ENCODE measurements at places on chromosomes 5 and 9.

DNA sequence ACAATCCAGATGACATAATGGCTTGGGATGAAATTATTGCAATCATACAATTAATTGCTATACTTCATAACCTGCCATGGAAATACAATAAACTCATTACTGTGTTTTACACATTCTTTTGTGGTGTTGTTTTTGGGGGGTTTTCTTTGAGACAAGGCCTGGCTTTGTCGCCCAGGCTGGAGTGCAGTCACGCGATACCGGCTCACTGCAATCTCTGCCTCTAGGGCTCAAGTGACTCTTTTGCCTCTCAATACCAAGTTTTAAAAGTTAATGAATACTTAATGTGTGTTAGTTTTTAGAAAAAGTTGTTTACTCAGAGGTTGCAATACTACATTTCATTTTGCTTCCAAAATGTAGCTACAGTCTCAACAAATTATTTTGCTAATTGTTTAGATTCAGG lies 598.4 kb downstream of the CHSY3 start:
- no peak for DNase-seq

GRCh38 chr5:154732212-154732611 lies 23.0 kb upstream of the LARP1 start:
- DNase-seq, result no peak

DNA sequence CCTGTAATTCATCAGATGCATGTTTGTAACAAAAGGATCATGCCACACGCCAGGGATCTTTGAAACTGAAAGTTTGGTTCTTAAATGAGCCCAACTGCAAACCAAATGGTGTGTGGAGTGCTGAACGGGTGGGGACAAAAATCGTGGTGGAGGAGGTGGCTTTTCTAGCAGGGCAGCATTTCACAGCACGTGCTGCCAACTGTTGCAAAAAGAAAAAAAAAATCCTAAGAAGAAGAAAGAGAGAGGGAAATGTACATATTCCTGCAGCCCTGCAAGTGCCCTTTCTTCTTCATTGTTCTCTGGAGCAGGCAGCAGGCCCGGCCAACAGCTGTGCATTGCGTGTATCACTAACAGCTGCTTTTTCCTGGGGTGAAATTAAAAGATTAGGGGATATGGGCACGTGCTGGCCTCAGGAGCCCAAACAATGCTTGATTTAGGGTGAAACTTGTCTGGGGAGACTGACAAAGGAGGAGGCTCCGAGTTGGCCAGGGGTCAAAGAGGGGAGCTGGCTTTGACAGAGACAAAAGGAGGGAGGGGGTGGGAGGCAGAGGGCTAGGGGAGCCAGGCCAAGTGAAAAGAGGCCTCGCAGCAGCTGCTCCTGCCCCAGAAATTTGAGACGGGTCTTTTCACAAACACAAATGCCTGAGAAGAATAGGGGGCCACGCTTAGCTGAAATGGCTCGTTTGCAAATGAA lies 73.0 kb downstream of the GADD45G start:
- DNase-seq, result no peak

GRCh38 chr5:35853631-35854030 lies 3.1 kb upstream of the IL7R start:
- DNase-seq, result no peak

DNA sequence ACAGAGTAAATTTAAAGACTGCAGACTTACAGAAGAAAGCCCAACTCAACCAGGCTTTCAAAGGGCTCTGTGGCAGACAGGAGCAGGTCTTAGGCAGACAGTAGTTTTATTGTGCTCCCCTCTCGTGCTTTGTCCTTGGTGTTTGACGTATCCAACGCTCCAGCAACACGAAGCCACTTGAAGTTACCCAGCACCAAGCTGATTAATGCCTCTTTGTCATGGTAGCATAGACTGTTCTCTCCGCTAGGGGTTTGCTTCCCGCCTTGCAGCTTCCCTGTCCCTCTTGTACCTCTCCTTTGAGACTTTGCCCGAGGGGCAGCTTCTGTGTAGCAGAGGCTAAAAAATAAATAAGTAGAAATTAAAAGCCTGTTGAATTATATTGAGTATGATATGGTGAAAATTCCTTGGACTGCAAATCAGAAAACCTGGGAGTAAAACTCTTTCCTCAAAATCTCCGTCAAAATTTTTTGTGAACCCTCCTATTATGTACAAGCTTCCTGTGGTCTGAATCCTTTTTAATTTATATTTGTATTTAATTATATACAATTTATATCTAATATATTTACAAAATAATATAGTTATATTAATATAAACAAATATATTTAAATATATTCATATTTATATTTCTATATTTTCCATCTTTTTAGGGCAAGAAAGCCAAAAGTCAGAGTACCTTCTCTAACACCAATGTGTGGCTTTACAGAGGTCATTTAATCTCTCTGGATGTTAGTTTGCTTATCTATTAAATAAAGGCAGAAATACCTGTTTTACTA lies 405.4 kb downstream of the DMAC1 start:
- peak; percentile 8 for DNase-seq

DNA sequence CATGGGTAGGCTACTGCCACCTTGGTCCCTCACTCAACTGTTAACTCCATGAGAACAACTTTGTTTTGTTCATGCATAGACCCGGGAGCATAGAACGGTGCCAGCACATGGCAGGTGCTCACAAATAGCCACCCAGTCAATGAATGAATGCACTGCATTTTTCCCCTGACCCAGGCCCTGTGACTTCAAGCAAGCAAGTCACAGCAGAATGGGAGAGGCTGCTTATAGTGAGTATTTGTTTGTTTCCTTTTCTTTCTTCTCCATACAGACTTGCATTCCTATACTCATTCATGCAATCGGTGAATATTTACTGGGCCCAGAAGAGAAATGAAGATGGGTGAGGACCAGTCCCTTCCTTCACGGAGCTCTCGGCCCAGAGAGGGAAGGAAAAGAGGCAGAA lies 62.0 kb downstream of the SHB start:
- DNase-seq, result no peak

DNA sequence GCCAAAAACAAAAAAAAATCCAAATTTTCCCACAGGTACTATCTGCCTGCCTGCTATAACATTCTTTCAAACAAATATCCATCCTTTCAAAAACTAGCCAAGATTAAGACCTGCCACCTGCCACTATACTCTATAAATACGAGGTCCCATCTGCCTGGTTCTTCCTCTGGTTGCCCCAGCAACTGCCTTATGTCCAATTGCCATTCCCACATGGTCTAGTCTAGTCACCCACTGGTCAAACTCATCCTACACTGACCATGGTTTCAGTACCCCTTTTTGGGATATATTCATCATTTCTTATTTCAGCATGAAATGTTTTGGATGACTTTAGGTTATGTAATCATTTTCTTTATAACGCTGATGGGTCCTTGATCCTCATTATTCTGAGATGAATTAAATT lies 95.1 kb upstream of the CCNG1 start:
- DNase-seq, result no peak

DNA sequence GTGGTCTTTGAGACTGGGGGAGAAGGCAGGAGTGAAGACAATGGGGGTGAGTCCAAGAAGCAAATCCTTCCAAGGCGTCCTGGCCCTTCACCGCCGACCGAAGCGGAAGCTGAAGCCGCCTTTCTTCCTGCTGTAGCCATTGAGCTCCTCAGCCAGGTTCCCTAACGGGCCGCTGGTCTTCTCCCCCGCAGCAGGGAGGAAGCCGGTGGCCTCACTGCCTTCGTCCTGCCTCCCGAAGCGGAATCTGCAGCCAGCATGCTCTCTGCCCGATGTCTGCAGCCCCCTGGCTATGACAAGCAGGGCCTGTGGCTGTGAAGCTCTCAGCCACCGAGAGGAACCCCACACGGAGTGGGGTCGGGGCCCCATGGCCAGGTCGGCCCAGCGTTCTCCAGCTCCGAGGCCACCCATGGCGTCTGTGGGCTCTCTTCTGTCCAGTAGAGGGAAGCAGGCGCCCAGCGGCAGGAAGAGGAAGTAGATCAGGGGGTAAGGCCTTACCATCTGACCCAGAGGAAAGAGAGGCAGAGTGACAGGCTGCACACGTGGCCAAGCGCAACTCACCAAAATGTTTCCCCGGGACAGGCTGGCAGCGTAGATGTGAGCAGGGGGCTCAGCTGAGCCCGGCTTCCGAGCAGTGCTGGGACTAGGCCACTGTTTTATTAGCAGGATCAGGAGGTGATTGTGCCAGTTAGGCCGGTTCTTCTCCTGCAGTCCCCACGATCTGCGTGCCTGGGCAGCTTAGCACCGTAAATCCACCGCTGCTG lies 3.1 kb downstream of the QRFP start:
- DNase-seq, result no peak

- no peak for DNase-seq
These were observed 428.0 kb downstream of the PSAT1 start for GRCh38 chr9:78724896-78725295.

GRCh38 chr9:17810728-17811571 lies 232.1 kb downstream of the SH3GL2 start:
- peak; percentile 31 for DNase-seq

- no peak for DNase-seq
These were observed 29.1 kb downstream of the GFPT2 start for GRCh38 chr5:180323941-180324600.

DNA sequence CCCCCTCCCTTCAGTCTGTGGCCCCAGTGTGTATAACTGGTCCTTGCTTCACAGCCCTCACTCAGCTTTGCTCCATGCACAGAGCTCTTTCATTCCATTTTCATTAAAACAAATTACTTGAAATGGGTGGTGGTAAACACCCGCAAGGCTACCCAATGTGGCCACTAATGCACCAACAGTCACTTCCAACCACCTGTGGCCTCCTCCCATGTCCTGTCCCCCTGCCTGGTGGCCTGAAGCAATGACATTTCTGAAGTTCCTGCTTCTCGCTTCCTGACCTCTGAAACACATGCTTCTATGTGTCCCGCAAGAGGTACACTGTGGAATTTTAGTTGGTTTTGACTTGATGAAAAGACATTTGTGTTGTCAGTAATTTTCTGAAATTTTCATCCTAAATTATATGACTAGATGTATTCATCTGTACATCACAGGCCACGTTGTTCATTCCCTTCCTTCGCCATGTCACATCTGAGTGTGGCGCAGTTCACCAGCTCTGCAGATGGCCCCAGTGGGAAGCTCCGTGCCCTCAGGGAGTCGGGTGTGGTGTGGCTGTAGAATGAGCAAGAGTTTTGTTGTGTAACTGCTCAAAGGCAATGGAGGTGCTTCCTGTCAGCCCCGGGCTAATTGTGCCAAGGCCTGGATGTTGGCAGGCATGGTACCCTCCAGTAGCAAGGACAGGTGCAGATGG lies 9.6 kb downstream of the ROPN1L start:
- DNase-seq, result peak; percentile 73

GRCh38 chr9:88872192-88872946 lies 118.9 kb upstream of the S1PR3 start:
- DNase-seq, result peak; percentile 30

DNA sequence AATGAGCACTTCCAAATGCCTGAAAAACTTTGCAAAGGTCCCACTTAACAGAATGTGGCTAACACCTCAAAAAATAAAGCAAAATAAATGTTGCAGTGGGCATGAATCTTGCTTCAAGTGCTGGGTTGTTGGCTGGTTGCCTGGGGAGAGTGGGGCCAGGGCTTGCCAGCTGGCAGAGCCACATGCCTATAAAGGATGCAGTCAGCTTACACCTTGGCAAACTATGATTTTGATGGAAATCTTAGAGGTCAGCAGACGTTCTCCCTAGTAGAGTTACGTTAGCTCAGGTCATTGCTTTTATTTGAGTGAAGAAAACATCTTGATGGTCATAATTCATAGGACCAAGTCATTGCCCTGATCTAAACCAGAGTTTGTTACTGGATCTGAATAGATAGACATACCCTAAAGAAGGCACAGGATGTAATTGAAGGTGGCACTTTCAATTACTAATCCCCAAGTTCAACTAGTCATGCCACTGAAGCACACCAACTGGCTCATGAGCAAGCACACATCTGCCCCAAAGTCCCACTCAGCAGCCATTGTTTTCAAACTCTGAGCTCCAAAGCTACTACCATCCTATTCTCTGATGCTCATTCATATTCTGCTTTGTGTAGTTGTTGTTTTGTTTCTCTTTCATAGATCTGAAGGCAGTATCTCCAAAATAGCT lies 51.2 kb upstream of the ZSWIM6 start:
- DNase-seq, result no peak

- DNase-seq, result no peak
These were observed 47.1 kb upstream of the NEK6 start for GRCh38 chr9:124210697-124211096.

DNA sequence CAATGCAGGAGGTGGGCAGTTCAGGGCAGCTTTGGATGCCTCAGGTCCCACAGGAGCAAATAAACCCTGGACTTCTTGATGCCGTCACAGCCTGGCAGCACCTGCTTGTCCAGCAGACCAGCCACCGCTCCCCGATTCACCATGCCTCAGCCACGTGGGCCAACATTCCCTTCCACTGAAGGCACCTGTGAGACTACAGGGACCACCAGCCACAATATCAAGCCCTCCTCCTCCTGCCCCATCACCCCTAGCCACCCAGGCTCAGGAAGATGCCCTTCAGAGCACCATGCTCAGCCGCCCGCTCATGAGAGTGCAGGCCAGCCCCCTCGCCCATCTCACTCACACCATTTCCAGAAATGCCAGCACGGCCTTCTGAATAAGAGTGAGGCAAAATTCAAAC lies 234.7 kb downstream of the SYK start:
- no peak for DNase-seq

DNA sequence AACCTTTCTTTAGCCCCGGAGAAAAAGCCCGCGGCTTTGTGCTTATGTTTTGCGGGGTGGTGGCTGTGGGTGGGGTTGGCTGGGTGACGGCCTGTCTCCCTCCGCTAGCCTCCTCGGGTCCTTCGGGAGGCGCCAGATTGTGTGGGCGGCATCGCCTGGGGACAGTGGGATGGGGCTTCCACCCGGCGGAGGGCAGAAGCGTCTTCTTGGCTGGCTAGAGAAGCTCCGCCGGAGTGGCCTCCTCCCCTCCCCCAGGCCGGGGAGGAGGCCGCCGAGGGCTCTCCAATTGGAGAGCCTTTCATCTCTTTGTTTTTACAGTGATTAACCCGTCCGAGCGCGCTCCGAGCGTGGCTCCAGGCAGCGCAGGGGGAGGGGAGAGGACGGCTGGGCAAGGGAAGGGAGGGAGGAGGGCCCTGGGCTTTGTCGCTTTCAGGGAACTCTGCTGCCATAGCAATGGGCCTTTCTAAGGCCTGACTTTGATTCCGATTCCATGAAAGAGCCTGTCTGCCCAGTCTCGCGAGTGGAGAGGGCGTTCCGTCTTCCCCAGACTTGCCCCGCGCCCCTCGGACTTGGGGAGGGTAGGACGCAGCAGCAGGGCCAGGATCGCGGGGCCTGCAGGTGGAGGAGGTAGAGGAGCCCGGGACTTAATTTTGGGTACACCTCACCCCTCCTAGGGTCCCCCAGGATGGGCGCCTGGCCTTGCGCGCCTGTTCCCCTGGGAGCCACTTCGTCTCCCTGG lies 36.7 kb upstream of the TIFAB start:
- DNase-seq, result peak; percentile 61
